T-helper 1 cell (primary cell): ENCODE measurements at places on chromosomes 5 and 9.
A peak's percentile ranks its signal among the peaks of the same experiment; 100 is the strongest.

GRCh38 chr9:106074006-106074405 is 379.7 kb downstream of the TMEM38B start:
- no peak for DNase-seq

DNA sequence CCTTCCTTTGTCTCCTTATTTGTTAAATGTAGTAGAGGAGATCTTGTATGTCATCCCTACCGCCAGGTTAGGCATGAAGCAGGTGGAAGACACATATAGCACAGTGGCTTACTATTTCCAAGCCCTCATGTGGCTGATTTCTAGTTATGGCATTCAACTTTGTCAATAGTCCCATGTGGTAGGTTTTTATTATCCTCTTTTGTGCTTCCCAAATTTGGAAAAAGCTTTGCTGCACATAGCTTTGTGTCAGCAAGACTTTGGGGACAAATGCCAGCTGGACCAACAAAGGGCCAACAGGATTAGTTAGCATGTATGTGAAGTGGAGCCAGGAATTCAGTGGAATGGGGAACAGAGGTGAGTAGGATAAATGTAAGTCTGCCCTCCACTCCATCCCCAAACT is 276.3 kb downstream of the PSAT1 start:
- DNase-seq, result no peak

GRCh38 chr5:108481355-108481931 is 99.5 kb upstream of the FBXL17 start:
- no peak for DNase-seq

GRCh38 chr9:87795178-87795577 is 69.3 kb downstream of the CTSL start:
- DNase-seq, result no peak

- DNase-seq, result no peak
These were observed 74.1 kb downstream of the HABP4 start for GRCh38 chr9:96524045-96524444.

DNA sequence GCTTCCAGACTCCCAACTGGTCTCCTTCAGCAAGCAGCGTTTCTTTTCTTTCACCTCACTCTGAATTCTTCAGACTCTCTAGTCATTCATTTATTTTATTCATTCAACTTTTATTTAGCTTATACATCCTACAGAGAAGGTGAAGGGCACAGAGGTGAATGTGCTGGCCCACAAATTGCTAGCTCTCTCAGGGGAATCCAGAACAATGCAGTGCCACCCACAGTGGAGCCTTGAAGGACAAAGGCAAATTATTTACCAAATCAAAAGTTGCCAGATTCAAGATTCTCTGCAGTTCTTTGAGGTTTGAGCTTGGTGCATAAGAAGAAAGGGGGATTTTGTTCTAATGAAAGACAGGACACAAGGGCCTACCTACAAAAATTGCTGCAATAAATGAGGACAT is 29.7 kb downstream of the GRIA1 start:
- DNase-seq, result no peak

DNA sequence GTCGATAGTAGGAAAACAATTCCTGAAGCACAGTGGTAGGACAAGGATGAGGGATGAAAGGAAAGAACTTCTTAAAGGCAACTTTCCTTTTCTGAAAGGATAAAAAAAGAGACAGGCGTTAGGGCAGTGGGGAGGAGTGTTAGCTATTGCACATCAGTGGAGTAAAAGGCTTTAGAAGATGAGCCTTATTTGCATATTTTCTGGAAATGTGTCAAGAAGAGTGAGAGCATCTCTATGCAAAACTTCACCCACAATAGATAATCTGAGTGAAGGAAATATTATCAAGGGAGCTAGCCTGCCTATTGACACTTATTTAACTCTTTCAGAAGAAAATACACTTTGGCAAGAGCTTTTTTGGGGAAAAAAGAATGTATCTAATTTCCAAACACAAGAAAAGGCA is 151.6 kb downstream of the MACIR start:
- no peak for DNase-seq

GRCh38 chr5:86880785-86881492 is 263.2 kb downstream of the COX7C start:
- DNase-seq, result peak; percentile 11

GRCh38 chr5:131156385-131156784 is 8.7 kb downstream of the HINT1 start:
- no peak for DNase-seq

- no peak for DNase-seq
These were observed 21.3 kb downstream of the WNK2 start for GRCh38 chr9:93205045-93205768.

DNA sequence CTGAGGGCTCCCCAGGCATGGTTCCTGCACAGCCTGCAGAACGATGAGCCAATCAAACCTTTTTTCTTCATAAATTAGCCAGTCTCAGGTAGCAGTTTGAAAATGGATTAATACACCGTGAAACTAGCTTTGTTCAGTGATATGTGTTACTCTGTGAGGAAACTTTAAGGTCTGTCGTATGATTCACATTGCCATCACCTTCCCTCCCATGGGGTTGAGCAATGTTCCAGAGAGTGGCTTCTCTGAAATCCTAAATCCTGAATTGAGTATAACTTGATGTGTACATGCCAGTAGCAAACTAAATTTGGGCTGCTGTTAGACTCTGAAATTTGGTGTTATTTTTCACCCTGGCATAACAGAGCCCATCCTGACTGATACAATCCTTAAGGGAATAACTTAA is 866.4 kb upstream of the C9orf72 start:
- DNase-seq, result no peak

DNA sequence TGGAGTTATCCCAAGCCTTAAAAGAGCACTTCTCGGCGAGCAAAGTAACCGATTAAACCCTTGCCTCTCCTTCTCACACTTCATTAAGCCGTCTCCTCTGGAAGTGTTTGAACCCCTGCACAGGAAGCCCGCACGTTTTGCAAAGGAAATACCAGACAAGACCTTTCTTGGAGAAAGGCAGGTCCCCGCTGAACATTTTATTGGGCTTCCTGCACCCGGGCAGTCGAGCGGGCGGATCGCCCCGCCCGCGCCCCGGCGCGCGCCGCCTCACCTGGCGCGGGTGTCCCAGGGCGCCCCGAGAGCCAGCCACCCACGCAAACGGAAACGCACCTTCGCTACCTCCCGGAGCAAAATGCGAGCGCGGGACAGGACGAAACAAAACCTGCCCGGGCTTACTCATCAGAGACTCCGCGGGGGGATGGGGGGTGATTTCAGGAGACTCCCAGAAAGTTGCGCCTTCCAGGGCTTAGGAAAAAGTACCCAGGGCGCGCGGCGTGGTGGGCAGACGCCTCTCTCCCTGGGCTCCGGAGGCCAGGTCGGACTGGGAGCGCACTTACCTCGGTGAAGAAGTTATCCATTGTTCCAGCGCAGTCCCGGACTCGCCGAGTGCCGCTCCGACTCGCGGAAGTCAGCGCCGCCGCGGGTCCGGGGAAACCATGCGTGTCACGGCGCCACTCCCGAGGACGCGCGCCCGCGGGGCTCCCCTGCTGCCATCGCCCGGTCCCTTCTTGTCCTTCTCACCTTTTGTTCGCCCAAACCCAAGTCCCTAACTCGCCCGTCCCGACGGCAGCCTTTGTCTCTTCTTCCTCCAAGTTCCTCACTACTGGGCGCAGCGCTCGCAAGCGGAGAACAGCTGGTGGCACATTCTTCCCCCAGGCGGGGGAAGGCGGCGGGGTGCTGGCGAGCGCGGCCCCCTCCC is 598 bp downstream of the MYO10 start:
- DNase-seq, result no peak
